ENCODE measurements at places on chromosomes 6 and 20. TPM values are rescaled to one million over a fixed set of nuclear protein-coding genes. Genes with fewer than 3 reads are reported as not detected.
A peak's percentile ranks its signal among the peaks of the same experiment; 100 is the strongest.

DNA sequence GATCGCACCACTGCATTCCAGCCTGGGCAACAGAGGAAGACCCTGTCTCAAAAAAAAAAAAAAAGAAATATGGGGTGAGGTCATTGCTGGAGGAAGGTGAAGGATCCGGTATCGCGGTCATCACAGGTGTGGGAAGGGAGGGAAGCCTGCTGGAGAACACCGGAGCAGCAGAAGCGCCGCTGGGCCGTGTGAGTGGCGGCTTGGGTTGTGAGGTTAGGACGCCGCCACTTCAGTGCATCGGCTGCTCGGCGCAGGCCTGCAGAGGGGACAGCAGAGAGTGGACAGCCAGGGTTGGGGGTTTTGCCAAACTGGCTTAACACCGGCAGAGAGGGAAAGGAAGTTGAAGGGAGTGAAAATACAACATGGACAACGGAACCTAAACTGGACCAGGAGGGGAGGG lies 5.4 kb downstream of the TLDC2 start:
- no peaks in the 10 kb centered on the region for H3K4me1 ChIP-seq
- DNase-seq: no peak
- H3K27ac ChIP-seq: no peak overlapping the region
- no peaks in the 10 kb centered on the region for H3K36me3 ChIP-seq

DNA sequence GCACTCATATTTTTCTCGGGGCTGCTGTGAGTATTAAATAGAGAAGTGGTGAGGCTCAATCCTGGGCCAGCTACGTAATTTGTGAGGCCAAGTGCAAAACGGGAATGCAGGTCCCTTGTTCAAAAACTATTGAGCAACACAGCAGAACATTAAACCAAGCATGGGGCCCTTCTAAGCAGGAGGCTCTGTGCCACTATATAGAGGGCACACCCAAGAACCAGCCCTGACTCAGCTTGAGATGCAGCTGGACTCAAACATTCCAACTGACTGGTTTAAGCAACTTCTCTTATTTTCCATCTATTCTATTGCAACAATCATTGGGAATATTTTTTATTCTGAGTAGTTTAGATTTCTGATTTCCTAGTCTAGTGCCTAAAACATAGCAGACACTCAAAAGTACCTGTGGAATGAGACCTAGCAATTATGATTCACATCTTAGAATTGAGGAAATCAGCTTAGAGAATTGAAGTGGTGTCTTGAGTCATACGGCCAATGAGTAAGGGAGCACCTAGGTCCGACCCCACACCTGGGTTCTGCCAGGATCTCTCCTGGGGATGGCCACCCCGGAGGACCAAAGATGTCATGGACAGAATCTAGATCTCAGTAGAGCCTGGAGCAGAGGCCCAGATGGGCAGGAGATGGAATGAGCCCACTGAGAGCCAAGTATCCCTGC lies 1.3 kb downstream of the SIRPB2 start:
- no peak overlapping the region for H3K4me3 ChIP-seq
- no peak for DNase-seq
- no peaks in the 10 kb centered on the region for H3K4me1 ChIP-seq
- no peaks in the 10 kb centered on the region for H3K36me3 ChIP-seq
- H3K27ac ChIP-seq: no peak overlapping the region

DNA sequence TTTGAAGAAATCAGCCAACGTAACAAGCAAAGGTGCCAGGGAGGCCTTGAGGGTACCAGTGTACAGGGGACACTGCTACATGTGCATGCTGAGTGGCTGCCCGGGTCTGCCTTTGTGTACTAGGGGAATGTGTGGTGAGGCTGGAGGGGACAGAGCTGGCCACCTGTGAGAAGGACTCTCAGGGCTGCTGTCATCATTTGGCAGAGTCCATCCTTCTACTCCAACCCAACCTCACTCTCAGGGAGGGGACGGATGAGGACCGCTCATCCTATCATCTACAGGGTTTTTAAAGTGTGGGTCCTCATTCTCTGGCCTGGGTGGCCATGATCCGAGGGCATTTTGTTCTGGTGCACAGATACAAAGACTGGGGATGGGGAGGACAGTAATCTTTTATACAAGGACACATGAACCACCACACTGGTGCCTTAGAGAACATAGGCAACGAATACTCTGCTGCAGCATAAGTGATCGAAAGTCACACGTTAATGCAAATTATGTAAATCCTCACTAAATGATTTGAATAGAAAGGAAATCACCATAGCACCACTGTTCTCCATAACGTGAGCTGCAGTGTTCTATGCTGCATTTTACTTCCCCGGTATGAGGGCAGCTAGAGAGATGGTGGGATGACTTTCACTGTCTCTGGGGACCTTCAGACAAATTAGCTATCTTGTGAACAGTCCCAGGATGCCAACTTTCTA lies 181.4 kb downstream of the GMPR start:
- H3K4me3 ChIP-seq: peak overlapping the region; percentile 80
- no peaks in the 10 kb centered on the region for H3K36me3 ChIP-seq

Gene MRAP2
- polyA plus RNA-seq: not detected

Gene ANKEF1
- polyA plus RNA-seq: 6.0 TPM
